ENCODE measurements at places on chromosomes 1 and 21. TPM values are rescaled to one million over a fixed set of nuclear protein-coding genes. Genes with fewer than 3 reads are reported as not detected.

DNA sequence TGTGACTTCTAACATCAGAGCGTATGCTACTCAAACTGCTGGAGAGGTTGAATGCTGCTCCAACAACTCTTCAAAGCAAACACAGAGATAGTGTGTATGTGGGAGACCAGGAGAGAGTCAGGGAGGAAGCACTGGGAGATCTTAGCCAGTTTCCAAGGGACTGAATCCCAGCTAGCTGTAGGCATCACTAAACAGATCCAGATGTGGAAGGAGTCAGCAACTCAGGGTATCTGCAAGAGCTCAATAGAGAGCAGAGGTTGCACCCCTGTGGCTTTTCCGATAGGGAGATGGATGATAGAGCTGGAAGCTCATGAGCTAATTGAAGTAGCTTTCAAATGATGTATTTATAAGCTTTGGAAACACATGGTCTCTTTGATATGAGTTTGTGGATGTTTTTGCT is 168.9 kb upstream of the HOOK1 start:
- DNase-seq, result no peak
- no peaks in the 10 kb centered on the region for H3K27me3 ChIP-seq
- H3K4me1 ChIP-seq, result no peaks in the 10 kb centered on the region
- H3K27ac ChIP-seq, result no peak overlapping the region
- H3K36me3 ChIP-seq, result peaks cover under 1% of the 10 kb centered on the region
- no peak overlapping the region for H3K4me3 ChIP-seq

GRCh38 chr1:41379738-41380130 is 18.5 kb downstream of the FOXO6 start:
- no peaks in the 10 kb centered on the region for H3K36me3 ChIP-seq
- DNase-seq, result no peak
- no peak overlapping the region for H3K27ac ChIP-seq
- H3K4me3 ChIP-seq, result no peak overlapping the region

DNA sequence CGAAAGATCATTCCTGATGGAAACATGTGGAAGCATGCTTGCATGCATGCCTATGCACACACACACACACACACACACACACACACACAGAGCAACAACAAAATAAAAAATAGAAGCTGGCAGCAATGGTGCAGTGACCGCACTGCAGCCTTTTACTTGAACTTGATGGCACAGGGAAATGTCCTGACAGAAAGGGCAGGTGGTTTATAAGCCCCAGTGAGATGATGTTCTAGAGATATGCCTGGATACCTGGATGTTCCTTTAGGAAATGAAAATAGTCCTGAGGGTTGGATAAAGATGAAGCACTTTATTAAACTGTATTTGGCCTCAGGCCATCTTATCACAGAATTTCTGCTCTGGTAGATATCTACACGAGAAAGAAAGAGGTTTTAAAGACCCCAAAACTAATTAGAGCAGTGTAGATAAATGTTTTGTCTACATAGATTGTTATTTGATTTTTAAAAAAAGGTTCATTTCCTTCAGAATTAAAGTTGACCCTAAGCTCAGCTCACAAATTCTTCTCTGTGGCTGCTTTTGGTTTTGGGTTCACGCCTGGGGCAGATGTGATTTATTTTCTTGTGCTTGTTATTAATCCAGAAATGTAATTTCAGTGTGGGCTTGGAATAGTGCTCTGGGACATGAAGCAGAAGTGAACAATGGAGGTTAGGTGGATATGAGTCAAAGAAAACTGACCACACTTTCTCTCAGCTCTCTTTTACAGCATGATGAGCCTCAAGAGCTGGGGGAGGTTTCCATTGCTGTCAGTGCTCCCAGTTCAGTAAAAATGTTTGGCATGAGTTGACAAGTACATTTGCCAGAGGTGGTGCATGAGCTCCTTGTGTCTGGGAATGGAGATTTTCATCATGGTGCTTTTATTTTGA is 22.9 kb downstream of the ADAM30 start:
- peaks cover 4% of the 10 kb centered on the region for H3K4me1 ChIP-seq
- no peak overlapping the region for H3K4me3 ChIP-seq
- no peak for DNase-seq
- H3K36me3 ChIP-seq, result no peaks in the 10 kb centered on the region
- H3K27me3 ChIP-seq, result peaks cover 15% of the 10 kb centered on the region

DNA sequence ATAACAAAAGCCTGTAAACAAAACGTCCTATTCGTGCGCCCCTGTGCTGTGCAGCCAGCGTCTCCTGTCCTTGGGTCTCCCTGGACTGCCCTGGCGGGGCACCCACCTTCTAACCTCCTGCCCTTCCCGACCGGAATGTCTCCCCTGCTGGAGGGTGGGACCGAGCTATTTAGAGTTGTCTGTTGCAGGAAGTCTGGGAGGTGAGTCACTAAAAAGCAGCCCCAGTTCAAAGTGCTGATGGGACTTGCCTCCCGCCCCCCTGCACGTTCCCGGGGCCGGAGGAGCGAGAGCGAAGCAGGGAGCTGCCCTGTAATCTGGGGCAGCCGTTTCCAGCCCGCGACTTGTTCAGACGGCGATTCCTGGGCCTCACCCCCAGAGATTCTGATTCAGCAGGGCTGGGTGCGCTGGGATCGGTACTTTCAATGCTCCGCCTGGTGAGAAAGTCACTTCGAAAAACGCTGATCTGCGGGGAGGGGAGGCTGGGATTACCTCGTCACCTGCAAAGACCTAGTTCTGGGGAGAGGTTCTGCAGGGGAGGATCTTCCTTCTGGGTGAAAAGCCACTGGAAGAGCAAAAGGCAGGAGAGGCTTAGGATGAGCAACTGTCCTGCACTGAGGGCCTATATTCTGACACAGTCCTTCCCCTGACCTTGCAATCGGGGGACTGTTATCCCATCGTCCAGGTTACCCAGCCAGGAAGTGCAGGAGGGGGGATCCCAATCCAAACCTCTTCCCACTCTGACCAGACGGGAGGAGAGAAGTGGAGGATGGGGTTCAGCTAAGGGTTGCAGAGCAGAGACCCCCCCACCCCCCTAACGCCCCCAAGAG is 1.2 kb upstream of the DHRS3 start:
- no peaks in the 10 kb centered on the region for H3K36me3 ChIP-seq
- H3K27me3 ChIP-seq, result peaks cover 54% of the 10 kb centered on the region
- peak overlapping the region; percentile 82 for H3K4me3 ChIP-seq
- H3K4me1 ChIP-seq, result peaks cover 43% of the 10 kb centered on the region
- no peak overlapping the region for H3K27ac ChIP-seq

- no peaks in the 10 kb centered on the region for H3K27me3 ChIP-seq
- H3K4me1 ChIP-seq, result no peaks in the 10 kb centered on the region
- no peak overlapping the region for H3K4me3 ChIP-seq
- H3K36me3 ChIP-seq, result no peaks in the 10 kb centered on the region
- H3K27ac ChIP-seq, result no peak overlapping the region
Measured at GRCh38 chr1:180267761-180268555, 37.9 kb downstream of the LHX4 start.

GRCh38 chr1:218665221-218665620 is 320.1 kb downstream of the TGFB2 start:
- no peaks in the 10 kb centered on the region for H3K27me3 ChIP-seq
- H3K4me1 ChIP-seq, result no peaks in the 10 kb centered on the region
- no peak for DNase-seq
- no peaks in the 10 kb centered on the region for H3K36me3 ChIP-seq

DNA sequence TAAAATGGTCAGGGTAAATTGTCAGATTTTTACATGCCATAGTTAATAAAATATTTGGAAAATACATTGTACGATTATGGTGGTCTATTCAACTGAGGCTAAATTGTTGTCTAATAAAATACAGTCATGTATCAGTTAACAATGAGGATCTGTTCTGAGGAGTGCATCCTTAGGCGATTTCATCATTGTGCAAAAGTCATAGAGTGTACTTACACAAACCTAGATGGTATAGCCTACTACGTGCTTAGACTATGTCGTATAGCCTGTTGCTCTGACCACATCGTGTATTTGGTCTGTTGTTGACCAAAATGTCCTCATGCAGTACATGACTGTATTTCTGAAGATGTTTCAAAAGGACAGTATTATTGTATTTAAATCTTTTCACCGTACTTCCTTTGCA is 5.2 kb downstream of the EEIG2 start:
- peaks cover 24% of the 10 kb centered on the region for H3K4me1 ChIP-seq
- H3K36me3 ChIP-seq, result peaks cover 1% of the 10 kb centered on the region
- DNase-seq, result no peak
- H3K4me3 ChIP-seq, result no peak overlapping the region
- H3K27me3 ChIP-seq, result no peaks in the 10 kb centered on the region

DNA sequence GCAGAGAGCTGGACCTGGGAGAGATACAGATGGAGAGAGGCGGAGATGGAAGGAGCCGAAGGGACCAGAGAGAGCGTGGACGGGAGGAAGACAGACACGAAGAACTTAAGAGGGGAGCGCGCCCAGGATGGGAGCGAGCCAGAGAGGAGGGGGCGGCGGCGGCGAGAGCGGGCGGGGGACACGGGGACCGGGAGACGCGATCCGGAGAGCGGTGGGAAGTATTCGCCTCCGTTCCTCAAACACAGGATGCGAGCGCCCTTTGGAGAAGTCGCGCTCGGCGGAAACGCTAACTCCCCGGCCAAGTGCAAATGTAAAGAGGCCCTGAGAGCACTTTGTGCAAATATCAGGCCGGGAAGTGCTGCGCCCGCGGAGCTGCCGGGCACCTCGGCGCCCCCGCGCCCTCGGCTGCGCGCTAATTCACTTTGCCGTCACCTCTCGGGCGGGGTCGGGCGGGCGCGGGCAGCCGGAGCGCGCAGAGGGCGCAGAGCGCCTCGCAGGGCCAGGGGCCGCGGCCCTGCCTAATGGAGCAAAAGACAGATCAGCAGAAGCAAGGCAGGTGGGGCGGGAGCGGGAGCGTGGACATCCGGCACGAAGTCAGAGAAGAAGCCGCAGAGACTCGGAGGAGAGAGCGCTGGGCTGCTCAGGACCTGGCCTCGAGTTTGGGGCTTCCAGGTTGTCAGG is 281.2 kb downstream of the RRAGC start:
- peaks cover 6% of the 10 kb centered on the region for H3K4me1 ChIP-seq
- DNase-seq, result no peak
- H3K4me3 ChIP-seq, result peak overlapping the region; percentile 49
- H3K27ac ChIP-seq, result no peak overlapping the region
- no peaks in the 10 kb centered on the region for H3K36me3 ChIP-seq
- H3K27me3 ChIP-seq, result peaks cover 40% of the 10 kb centered on the region

GRCh38 chr1:61104220-61104671 is 21.9 kb downstream of the NFIA start:
- no peaks in the 10 kb centered on the region for H3K36me3 ChIP-seq
- no peaks in the 10 kb centered on the region for H3K4me1 ChIP-seq
- peaks cover 3% of the 10 kb centered on the region for H3K27me3 ChIP-seq
- no peak overlapping the region for H3K27ac ChIP-seq
- H3K4me3 ChIP-seq, result no peak overlapping the region
- no peak for DNase-seq

DNA sequence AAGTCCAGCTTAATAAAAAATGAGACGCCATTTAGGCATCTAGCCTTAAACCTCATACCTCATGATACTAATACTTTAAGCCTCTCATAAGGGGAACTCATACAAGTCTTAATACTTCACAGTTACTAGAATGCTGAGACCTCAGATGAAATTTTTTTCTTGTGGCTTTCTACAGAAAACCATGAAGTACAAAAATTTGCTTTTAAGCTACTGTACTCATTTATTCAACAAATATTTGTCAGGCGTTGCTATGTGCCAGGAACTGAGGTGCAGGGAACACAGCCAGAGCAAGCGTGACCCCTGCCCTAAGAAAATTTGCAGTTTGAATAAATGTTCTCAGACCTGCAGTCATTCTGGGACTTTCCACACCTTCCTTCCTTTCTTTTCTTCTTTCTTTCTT is 150.6 kb downstream of the MRPL39 start:
- H3K27ac ChIP-seq, result peak overlapping the region; percentile 92
- no peak for DNase-seq
- peaks cover 61% of the 10 kb centered on the region for H3K4me1 ChIP-seq
- no peaks in the 10 kb centered on the region for H3K27me3 ChIP-seq
- H3K4me3 ChIP-seq, result peak overlapping the region; percentile 35

GRCh38 chr1:89897347-89898133 is 76.7 kb downstream of the LRRC8D start:
- H3K4me1 ChIP-seq, result peaks cover 28% of the 10 kb centered on the region
- no peak overlapping the region for H3K4me3 ChIP-seq
- no peak for DNase-seq
- no peaks in the 10 kb centered on the region for H3K27me3 ChIP-seq
- peaks cover 25% of the 10 kb centered on the region for H3K36me3 ChIP-seq

GRCh38 chr1:203453616-203454015 is 22.0 kb upstream of the PRELP start:
- no peaks in the 10 kb centered on the region for H3K36me3 ChIP-seq
- no peak overlapping the region for H3K4me3 ChIP-seq
- H3K27me3 ChIP-seq, result peaks cover 12% of the 10 kb centered on the region
- no peak overlapping the region for H3K27ac ChIP-seq

DNA sequence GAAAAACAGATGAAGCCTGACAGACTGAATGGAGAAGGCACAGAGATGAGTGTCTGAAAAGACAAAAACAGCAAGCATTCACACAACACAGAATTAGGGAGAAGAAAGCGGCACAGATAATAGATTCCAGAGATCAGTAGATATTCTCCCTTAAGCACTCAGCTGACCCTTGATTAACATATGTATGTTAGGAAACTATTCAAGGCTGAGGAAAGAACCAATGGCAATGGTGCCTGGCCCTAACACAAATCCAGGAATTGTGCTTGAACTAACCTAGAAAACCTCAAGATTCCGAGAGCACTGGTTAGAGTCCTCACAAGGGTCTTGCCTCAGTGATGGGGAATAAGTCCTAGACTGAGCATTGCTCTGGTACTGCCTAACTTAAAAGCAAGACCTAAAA is 30.9 kb downstream of the KCNT2 start:
- DNase-seq, result no peak
- H3K27ac ChIP-seq, result no peak overlapping the region
- H3K4me1 ChIP-seq, result no peaks in the 10 kb centered on the region
- H3K27me3 ChIP-seq, result no peaks in the 10 kb centered on the region

- no peak overlapping the region for H3K4me3 ChIP-seq
- H3K4me1 ChIP-seq, result peaks cover 72% of the 10 kb centered on the region
Measured at GRCh38 chr1:212288615-212289014, 3.4 kb downstream of the PPP2R5A start.

DNA sequence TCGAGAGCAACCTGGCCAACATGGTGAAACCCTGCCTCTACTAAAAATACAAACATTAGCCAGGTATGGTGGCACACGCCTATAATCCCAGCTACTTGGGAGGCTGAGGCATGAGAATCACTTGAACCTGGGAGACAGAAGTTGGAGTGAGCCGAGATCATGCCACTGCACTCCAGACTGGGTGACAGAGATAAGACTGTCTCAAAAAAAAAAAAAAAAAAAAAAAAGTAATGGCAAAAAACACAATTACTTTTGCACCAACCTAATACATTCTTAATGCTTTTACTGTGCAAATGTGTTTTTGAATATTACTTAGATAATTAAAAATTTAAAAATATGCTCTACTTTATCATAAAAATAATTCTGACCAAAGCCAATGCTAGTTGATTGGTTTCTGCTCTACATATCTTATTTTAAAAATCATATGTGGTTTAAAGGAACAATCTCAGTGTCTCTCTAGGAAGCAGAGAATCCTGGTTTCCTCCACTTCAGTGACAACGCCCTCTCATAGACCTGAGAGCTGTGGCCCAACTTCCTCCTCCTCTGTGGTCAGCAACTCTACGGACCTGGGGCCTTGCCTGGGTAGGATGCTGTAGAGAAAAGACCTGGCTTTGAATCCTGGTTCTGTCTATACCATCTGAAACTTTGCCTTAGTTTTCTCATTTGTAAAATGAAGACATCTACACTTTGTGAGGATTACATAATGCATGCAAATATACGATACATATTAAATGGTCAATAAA is 64.7 kb downstream of the TGFBR3 start:
- peaks cover 2% of the 10 kb centered on the region for H3K27me3 ChIP-seq
- DNase-seq, result no peak

NEXN gene
- total RNA-seq, result 0.73 TPM

HFM1 gene
- 0.29 TPM for total RNA-seq

LIN28A gene
- total RNA-seq, result not detected

LRRC39 gene
- 0.71 TPM for total RNA-seq

PLEKHN1 gene
- 1.4 TPM for total RNA-seq

PCAT6 gene
- 0.83 TPM for total RNA-seq

All from activated B cell treated with CpG ODN at 0.5 μM for 24 hours (primary cell).